ENCODE measurements at places on chromosomes 3 and 15.

DNA sequence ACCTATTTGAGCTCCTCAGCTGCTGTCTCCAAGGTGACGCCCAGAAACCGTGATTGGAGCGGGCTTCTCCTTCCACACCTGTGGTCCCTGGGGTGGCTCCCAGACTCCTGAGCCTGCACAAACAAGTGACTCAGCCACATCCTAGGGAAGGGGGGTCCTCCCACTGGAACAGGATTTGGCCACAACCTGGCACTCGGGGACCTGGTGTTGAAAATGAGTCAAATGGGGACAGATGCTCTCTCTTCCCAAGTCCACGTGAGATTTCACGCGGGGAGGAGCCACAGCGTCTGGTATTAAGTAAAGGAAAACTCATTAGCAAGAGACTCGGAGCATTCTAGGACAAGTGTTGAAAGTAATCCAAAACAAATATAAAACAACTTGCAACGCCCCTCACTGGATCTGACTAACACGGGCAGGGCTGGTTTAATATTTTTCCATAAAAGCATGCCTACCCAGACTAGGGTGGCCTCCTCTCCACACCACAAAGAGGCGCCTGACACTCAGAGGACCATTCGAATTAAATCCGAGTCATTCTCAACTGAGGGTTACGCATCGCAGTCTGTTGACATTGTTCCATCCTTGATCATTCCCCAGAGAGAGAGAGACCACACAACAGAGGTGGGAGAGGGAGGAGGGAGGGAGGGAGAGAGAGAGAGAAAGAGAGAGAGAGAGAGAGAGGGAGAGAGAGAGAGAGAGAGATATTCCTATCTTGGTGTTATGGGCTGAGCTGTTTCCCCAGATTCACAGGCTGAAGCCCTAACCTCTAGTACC lies 74.4 kb downstream of the MGLL start:
- no peak for DNase-seq

- no peak for DNase-seq
Measured at GRCh38 chr15:97759363-97759762, 201.1 kb upstream of the ARRDC4 start.

GRCh38 chr15:59419170-59419569 lies 18.8 kb upstream of the FAM81A start:
- no peak for DNase-seq

- no peak for DNase-seq
Measured at GRCh38 chr3:98612996-98613517, 19.6 kb upstream of the CPOX start.

GRCh38 chr3:54954521-54954920 lies 26.7 kb upstream of the LRTM1 start:
- DNase-seq, result no peak

DNA sequence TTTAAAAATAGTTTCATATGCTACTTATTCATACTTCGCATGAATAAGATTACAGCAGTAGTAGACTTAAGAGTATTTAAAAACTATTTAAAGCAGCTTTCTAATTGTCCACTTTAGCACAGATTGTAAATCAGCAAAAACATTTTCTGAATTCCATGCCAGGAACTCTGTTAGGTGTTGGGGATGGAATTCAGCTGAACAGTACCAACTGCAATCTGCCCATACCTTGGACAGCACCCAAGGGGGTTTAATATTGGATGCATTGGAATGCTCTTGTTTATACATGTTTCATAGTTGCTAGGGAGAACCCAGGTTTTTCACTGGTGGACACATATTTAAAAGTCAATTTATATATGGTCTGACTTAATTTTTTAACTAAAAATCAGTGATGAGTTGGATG lies 74.8 kb downstream of the PPM1L start:
- no peak for DNase-seq

GRCh38 chr15:36965570-36966342 lies 134.6 kb downstream of the MEIS2 start:
- no peak for DNase-seq

- no peak for DNase-seq
Measured at GRCh38 chr3:158443632-158444031, 127.4 kb upstream of the MLF1 start.

Data from WERI-Rb-1 (cell line).